ENCODE measurements at places on chromosomes 5 and 9.

- DNase-seq, result no peak
Measured at GRCh38 chr9:17117372-17117771, 17.5 kb upstream of the CNTLN start.

- no peak for DNase-seq
Measured at GRCh38 chr9:38380230-38380871, 12.2 kb upstream of the ALDH1B1 start.

DNA sequence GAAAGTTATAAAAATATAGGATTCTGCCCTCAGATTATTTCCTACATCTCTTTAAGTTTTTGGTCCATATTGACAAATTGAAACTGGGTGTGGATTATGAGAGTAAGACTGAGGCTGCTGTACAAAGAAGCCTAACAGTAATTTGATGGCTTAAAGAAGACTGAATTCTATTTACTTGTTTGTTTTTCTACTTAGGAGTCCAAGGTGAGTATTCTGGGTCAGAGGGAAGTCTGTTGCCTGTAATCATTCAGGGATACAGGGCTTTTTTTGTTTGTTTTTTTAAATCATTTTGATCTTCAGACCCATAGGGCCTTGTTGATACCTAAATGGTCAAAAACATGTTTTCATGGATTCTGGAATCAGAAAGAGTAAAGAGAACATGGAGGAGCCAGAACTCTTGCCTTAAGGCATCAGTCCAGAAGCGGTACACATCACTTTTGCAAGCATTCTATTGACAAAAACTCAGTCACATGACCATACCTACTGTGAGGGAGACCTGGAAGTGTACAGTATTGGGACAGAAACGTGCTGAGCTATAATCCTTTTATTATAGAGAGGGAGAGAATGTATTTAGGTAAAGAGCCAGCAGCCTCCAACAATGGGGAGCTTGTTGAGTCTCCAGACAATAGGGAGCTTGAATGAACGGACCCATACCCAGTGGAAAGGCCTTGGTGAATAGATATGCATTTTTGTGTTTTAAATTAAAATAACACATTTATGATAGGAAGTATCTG, 102.7 kb downstream of the LRRC70 start:
- DNase-seq, result no peak

DNA sequence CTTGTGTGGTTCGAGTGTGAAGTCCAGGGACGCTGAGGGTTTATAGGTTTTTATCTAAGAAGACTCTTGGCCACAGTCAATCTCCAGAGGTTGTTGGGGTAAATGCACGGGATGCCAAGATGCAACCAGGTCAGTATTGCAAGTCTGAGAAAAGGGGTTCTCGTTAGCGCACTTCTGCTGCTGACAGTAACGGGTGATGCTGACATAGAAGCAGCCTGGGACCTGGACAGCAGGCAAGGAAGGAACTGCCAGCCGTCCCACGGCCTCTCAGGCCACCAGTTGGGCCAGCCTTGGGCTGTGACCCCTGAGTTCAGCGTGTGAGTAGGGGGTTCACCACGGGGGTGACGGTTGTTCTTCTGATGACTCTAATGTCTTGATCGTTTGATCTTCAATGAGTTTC, 39.0 kb downstream of the TENT4A start:
- DNase-seq, result no peak

- no peak for DNase-seq
Measured at GRCh38 chr5:133265720-133266526, 214.1 kb downstream of the HSPA4 start.

DNA sequence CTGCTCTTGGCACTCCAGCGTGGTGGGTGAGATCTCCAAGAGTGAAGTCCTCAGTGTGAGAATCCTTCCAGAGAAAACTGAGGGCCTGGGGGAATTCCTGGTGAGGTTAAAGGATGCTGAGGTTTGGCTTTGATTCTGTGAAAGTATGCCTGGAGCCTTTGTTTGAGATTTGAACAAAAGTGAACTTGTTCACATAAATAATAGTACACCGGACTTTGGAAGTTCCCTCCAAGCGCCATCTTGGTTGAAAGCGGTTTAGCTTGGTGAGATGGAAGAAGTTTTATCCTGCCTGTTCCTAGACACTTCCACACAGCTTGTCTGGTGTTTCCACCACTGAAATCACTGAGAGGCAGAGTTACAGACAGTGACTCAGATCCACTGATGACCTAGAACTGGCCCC, 286.4 kb downstream of the NTRK2 start:
- no peak for DNase-seq

GRCh38 chr5:67179697-67180361, 16.8 kb downstream of the CD180 start:
- DNase-seq, result no peak

DNA sequence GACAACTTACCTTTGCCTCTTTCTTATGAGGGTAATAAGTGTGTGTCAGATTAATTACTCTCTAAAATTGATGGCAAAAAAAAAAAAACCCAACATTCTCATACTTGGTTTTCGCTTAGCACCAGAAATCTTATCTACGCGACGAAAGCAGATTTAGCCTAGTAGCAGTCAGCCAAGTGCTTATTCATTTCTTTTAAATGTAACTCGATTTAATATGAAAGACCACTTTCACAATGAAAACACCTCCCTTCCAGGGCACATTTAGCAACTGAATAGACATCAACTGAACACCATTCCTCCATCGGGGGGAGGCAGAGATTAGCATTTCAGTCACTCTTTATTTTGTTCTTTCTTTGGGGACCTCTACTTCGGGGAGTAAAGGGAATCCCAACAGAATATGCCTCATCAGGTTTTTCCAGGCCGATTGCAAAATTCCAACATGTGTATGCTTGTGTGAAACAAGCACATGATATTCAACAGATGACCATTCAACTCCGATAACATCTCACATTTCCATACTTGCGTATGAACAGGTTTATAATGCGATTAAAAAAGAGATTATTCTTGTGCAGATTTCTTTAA, 124.1 kb upstream of the RETREG1 start:
- no peak for DNase-seq

DNA sequence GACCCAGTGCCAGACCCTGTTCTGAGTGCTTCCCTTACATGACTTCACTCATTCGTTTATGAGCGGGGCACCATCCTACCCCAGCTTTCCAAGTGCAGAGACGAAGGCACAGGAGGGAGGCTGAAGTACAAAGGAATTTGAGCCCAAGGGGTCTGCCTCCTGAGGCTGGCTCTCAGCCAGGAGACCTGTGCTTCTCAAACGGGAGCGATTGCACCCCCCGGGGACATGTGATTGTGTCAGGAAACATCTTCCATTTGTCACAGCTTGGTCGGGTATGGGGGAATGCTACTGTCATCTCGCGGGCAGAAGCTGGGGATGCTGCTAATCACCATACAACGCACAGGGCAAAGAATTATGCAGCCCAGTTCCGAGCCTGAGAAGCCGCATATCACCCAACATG, 23.9 kb downstream of the ADCY2 start:
- no peak for DNase-seq

- DNase-seq, result no peak
Measured at GRCh38 chr9:121156263-121156731, 45.4 kb downstream of the RAB14 start.

- DNase-seq, result no peak
Measured at GRCh38 chr5:140673187-140673976, at the start of gene DND1. Gene DND1 (minus strand): TSS chr5:140673576. CDS start chr5:140673542, 34 bp downstream.

DNA sequence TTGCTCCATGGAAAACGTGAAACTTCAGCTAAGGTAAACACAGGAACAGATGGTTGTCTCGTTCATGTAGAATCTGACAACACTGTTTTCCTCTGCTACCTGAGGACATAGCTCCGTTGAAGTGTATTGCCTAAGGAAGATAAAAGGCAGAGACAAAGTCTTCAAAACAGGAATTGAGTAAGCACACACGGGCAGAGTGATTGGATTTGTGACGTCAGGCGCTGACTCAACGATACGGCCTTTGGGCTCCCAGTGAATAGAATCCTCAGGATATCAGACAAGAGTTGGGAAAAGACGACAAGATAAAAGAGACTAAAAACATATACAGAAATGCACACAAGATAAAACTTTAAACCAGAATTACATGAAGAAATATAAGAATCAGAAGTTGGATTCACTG, 787.1 kb upstream of the CTNND2 start:
- no peak for DNase-seq

DNA sequence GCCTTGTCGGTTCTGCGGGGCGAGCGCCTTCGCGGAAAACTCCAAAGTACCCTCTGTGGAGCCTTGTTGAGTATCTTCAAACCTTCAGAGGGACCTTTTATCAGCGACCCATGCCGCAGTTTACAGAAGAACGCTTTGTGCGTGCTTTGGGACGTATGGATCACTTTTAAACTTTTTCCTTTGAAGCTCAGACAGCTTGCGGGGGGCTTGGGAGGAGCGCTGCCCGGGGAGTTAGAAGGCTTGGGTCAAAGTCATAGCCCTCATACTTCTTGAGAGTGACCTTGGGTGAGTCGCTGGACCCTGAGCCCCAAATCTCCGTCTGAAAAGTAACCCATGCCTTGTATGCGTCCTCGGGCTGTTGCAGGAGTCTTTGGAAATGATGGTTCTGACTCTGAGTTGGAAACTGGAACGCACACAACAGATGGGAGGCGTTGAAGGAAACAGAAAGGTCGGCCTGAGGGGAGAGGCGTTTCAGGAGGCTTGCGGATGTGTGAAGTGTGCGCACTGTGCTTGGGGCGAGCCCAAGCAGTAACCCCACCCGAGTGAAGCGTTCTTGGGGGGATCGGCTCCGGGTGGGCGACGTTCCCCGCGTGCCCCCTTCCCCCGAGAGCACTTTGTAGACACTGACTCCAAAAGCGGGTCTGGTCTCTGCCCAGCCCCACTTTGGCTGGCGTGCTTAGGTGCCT, 661 bp upstream of the SLC25A51 start:
- DNase-seq, result no peak

DNA sequence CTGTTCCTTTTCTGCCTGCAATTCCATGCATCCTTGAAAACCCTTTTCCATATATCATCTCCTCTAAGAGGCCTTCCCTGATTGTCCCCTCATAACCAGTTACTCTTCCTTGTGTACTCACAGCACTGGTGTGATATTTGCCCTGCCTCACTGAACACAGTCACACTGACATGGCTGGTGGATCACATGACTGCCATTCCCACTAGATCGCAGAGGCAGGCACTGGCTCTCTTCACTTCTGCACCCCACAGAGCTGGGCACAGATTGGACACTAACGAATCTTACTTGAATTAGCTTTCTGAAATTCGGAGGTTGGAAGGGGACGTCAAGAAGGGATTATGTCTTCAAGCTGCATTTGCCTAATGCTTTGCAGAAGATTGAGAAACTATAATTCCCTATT, 208.0 kb downstream of the PAPPA start:
- no peak for DNase-seq

DNA sequence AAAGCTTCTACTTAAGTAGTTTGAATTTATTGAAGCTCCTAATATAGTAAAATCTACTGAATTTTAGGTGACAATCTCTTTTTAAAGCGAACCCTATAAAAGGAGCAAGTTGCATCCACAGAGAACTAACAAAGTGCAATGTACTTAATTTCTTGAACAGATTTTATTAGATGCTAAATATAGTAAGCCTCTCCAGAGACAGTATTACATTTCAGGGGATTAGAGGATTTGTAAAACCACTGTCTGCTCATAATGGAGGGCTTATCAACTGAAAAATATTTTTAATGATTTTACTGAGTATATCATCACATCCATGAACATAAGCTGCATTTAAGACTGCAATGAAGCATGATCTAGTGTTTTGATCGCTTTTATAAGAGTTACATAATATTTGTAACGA, 230.0 kb upstream of the EFNA5 start:
- no peak for DNase-seq

GRCh38 chr5:131789765-131790164, 7.1 kb downstream of the FNIP1 start:
- no peak for DNase-seq

GRCh38 chr9:32832346-32832745, 49.0 kb downstream of the TMEM215 start:
- no peak for DNase-seq

DNA sequence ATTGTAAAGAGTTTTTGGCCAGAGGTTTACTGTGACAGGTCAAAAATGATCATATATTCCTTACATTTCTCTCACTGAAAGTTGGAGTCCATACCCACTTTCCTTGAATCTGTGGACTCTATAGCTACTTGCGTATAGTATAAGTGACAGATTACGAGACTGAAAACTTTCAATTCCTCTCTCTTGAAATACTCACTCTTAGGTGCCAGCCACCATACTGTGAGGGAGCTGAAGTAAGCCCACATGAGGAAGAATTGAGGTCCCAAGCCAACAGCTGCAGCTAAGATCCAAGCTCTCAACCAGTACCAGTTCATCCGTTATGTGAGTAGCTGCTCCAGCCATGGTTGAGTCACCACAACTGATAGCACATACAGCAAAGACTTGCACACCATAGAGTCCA, 128.1 kb upstream of the FAM174A start:
- no peak for DNase-seq

DNA sequence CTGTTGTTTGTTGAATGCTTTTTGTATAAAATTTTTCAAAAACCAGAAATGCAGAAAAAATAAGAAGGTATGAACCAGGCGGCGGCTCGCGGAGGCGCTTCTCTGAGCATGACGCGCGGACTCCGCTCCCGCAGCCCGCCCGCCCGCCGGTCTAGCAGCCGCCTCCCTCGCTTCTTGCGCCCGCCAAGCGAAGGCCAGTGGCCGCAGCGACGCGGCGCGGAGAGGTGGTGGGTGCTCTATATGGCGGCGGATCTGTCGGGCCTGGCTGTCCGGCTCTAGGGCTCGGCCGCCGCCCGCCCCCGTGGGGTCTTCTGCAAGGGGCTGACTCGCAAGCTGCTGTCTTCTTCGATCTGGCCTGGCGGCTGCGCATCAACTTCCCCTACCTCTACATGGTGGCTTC, 93.8 kb downstream of the ANKRD18A start:
- DNase-seq, result no peak

- no peak for DNase-seq
Measured at GRCh38 chr9:110940951-110941557, 97.2 kb downstream of the LPAR1 start.

GRCh38 chr9:91037511-91038482, 236.2 kb downstream of the SYK start:
- no peak for DNase-seq

DNA sequence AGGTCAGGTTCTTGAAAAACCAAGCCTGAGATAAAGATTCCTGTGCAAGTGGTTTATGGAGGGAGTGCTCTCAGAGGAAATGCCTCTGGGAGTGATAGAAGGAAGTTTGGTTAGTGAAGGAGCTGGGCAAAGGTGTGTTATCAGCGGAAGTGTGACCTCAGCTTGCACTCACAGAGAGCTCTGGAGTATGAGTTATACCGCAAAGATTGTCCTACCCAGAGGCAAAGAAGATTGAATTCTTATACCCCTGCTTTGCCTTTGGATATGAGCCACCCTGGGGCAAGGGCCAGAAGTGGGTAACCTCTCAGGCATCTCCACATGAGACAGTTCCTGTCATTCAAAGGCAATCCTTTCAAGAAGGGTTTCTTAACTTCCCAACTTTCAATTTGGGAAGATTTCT, 145.6 kb downstream of the MUSK start:
- no peak for DNase-seq

DNA sequence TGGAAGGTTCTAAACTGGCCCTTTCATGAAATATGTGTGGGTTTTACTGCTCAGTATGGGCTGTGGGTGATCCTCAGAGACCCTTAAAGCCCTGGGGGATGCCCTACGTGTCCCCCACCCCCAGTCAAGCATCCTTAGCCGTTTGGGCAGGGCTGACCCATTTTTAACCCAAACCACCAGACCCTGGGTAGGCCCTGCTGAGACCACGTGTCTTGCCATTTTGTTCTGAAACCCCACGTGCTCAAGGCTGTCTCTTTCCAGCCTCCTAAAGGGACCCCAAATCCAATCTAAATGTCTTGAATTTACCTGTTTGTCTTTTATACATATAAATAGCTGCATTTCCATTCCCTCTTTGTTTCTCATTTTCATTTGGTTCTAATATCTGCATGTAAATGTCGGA, 94.9 kb downstream of the PAX5 start:
- DNase-seq, result no peak
